ENCODE measurements at places on chromosomes 1 and 21.

- no peak for DNase-seq
Measured at GRCh38 chr21:43340491-43341377, 86.2 kb downstream of the SIK1 start.

DNA sequence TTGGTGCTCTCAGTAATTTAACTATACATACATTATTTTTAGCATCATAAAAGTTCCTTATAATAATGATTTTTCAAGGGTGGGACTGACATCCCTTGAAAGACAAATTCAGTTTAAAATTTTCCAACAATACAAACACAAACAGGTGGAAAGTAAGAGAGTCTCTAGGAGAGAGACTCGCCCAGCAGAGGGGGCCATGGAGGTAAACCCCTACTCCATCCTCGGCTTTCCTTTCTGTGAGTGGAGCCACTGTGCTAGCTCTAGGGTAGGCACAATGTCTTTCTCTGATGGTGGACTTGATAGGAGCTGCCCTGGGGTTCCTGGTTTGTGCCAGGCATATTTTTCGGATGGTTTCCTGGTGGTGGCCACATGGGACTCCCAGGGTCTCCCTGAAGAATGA lies 8.3 kb downstream of the CSMD2 start:
- DNase-seq, result no peak

DNA sequence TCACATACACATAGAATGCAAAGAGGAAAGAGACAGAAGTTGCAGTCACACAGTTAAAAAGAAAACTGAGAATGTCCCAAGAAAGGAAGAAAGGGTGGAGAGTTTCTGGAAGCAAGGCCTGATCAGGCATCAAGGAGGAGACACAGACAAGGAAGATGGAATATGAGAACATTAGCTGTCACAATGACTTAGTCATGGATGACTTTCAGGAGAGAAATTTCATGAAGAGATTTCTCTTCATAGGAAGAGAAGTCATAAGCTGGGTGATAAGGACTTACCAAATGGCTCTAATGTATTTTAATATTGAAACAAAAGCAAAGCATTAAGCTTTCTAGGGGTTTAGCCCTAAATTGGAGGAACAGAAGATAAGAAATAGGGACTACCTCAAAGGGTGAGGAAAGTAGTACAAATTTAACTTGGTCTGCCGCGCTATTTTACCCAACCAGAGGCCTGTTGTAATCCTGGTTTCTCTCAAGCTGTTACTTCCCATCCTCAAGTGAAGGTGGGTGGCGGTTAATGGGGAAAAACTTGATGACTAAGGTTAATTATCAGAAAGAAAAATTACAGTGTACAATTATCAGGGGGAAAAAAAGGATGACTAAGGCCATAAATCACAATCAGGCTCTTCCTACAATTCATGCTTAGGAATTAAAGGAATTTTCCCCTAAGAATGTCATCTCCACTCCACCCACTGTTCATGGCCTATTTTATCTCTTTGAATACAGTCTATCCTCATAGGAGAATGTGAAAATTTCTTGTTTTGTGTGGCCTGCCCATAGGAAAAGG lies 93.9 kb upstream of the ADGRL2 start:
- DNase-seq, result no peak

DNA sequence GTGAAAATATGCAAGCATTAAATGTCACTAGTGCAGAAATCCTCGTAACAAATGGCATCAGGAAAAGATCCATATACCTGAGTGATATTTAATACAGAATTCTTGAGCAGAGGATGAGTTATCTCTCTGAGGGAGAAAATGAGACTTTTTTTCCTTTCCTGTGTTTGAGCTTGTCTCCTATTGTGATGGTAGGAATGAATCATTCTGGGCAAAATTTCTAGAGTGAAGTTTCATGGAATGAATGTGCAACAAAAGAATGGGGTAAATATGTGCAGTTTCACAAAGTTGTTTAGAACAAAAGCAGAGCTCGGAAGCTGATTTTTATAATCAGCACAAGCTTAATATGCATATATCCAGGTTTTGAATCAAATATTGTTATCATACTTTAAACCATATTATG lies 4.6 kb downstream of the CTPS1 start:
- DNase-seq, result no peak

GRCh38 chr1:185670187-185670627 lies 64.0 kb upstream of the HMCN1 start:
- DNase-seq, result no peak
